ENCODE measurements at places on chromosomes 13 and 19.

- DNase-seq: no peak
These were observed 174.4 kb downstream of the SLC7A1 start for GRCh38 chr13:29421118-29421517.

GRCh38 chr13:73189362-73189761 lies 130.6 kb downstream of the KLF5 start:
- DNase-seq: no peak

DNA sequence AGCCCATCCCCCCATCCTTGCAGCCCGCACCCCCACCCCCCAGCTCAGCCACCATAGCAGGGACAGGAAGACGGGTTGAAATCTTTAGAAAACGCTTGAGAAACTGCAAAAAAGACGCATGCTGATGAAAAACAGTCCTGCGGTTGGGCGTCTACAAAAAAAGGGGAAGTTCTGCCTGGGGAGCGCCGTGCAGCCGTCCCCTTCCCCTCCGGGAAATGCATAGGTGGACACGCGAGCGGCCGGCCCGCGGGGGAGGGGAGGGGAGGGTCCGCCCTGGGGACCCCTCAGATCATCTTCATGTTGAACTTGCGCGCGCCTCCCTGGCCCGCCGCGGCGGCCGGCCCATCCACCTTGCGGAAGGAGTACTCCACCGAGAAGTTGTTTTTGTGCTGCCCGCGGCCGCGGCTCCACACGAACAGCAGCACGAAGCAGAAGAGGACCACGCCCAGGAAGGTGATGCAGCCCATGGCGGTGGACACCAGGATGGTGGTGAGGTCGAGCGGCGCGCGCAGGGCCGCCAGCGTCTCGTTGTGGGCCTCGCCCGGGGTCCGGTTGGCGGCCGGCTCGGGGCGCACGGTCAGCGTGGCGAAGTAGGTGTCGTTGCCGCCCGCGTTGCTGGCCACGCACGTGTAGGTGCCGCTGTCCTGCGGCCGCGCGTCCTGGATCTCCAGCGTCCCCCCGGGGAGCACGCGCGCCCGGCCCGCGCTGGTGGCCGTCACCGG lies 7.9 kb upstream of the PEAK3 start:
- DNase-seq: peak; percentile 91

DNA sequence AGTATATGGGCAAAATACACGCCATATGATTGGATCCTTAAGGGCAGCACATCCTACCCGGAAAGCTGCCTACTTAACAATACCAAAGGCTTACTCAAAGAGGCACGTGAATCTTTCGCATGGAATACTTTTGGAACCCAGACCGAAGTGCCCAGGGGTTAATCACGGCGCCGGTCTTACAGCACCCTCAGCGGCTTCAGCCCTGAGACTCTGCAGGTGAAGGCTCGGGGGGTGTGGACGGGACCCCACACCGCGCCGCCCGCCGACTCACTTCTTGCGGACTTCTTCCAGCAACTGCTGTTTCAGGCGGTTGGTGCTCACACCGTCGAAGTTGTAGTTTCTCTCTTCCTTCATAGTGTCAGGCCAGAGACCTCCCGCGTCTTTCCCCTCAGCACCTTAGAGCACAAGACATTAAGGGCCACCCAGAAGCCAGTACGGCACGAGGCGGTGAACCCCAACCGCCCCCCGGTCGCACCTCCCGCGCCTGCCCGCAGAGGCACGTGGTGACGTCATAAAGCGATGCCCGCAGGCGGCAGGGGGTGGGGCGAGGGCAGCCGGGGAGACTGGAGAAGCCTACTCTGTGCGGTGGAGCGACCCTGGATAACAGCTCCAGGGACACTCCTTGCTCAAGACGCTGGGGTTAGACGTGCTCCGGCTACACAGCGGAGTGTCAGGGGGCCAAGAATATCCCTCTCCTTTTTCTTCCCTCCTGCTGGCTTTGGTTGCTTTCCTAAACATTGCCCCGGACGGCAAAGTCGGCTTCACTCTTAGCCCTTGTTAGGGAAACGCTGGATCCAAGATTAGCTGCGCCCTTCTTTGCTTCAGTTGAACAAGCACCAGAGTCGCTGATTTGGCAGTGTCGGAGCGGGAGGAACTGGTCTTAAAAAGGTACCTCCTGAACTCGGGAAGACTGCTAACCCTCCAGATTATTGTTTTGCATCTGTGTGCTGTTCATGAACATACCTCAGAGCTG lies at the start of gene CCDC169:
Gene CCDC169 (minus strand): TSS at position 449 of the 973 bp plus-strand sequence. CDS start 95 bp downstream, at position 354.
- peak; percentile 20 for DNase-seq

- DNase-seq: no peak
These were observed 24.6 kb downstream of the DCT start for GRCh38 chr13:94454906-94455305.

DNA sequence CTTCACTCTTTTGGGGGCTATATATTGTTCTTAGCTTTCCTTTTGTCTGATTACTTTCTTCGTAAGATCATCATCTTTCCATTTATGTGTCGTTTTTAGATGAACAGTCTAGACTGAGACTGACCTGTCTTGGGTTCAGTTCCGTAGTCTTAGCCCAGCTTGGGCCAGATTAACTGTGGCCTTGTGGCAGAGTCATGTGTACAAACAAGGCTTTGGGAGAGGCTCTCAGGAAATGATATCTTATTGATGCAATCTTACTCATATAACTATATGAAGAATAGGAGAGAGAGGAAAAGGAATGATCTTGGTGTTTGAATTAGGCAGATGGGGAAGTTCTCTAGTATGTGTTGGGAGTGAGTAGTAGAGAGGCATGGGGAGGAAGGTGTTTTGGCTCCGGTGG lies 6.8 kb upstream of the ERCC5 start:
- no peak for DNase-seq

- peak; percentile 82 for DNase-seq
These were observed 22.8 kb upstream of the ZBTB7A start for GRCh38 chr19:4089400-4089908.

- DNase-seq: no peak
These were observed 3.3 kb downstream of the AMER2 start for GRCh38 chr13:25168790-25169189.

DNA sequence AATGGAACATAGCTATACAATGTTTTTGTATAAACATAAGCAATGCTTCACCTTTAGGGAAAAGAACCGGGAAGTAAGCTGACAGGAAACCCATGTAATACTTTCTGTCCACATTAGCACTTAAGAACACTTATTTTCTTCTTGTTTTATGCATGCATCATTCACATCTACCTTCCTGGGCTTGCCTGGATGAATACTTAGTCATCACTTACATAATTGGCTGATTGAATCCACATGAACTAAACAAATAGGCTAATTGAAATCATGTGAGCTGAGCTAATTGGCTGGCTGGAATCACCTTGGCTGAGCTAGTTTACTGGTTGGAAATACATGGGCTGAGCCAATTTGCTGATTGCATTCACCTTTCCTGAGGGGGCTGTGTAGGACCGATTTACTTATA lies 78.8 kb downstream of the ZNF726 start:
- DNase-seq: no peak

DNA sequence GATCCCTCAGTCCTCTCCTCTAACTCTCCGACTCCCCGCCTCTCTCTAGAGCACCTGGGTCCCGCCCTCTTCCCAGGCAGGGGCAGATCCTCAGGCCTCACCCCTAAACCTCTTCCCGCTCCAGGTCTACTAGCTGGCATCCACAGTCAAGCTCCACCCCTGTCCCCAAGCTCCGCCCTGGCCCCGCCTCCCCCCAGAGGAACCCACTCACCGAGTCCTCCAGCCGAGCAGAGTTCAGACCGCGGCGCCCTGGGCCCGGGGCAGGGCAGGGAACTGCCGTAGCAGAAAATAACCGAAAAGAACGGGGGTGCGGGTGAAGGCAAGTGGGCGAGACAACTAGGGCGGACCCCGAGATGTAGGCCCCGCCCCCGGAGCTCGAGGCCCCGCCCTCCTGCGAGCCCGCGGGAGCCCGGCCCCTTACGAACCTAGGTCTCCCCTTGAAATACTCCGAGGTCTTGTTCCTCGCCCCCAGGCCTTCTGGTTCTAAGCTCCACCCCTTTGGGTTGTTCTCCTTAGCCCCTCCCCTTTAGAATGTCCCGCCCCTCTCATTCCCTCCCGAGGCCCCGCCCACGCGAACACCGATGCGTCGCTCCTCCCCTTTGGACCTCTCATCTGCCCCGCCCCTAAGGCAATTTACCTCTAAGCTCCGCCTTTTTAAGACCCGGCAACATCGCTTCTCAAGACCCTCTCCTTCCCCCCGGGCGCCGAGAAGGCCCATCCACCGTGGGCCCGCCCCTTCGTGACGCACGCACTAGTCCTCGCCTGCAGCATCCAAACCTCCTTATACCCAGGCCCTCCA lies at the start of gene GGN:
Gene GGN (minus strand): TSS at position 485 of the 799 bp plus-strand sequence. CDS start 773 bp downstream, outside the sequence.
- peak; percentile 96 for DNase-seq

GRCh38 chr19:5738423-5738822 lies 18.0 kb downstream of the CATSPERD start:
- DNase-seq: no peak

GRCh38 chr19:45681391-45682015 lies 10.2 kb downstream of the SNRPD2 start:
- peak; percentile 90 for DNase-seq

- DNase-seq: no peak
These were observed 242.7 kb downstream of the DCLK1 start for GRCh38 chr13:35888457-35888883.

DNA sequence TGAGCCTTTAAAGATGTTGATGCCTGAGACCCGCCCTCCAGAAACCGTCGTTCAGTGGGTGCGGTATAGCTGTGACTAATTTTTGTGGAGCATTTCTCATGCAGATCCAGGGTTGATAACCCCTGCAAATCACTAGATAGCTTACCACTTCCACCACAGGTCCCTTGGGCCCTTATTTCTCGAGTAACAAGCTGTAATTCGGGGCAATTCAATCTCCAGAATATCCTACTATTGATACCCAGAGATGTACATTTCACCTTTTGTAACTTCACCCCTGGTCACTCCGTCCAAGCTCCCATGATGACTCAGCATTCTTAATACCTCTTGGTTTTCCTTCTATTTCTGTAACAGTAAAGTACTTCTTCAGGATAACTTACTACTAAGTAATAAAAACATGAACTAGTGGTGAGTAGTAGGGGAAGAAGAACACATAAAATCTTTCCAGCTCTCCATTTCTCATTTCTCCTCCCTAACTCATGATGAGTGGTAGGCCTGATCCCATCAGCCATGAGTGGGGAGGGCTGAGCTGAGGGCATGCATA lies 71.9 kb upstream of the UBL3 start:
- DNase-seq: no peak

DNA sequence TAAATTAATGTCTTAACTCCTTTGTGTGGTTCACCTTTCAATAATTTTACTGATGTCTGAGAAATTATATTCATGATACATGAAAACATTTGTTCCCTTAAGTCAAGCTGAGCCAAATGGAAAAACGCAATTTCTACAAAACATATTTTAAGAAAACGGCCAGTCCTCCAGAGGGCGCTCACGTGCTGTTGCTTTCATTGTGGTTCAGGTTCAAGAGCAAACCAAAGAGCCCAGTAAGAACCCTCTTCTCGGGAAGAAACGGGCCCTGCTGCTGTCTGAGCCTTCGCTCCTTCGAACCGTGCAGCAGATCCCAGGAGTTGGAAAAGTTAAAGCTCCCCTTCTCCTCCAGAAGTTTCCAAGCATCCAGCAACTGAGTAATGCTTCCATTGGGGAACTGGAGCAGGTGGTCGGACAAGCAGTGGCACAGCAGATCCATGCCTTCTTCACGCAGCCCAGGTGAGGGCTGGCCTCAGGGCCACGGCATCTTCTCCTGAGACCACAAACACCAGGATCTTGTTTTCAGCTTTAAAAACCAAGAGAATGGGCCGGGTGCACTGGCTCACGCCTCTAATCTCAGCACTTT lies 4.3 kb downstream of the FAAP24 start:
- peak; percentile 64 for DNase-seq

DNA sequence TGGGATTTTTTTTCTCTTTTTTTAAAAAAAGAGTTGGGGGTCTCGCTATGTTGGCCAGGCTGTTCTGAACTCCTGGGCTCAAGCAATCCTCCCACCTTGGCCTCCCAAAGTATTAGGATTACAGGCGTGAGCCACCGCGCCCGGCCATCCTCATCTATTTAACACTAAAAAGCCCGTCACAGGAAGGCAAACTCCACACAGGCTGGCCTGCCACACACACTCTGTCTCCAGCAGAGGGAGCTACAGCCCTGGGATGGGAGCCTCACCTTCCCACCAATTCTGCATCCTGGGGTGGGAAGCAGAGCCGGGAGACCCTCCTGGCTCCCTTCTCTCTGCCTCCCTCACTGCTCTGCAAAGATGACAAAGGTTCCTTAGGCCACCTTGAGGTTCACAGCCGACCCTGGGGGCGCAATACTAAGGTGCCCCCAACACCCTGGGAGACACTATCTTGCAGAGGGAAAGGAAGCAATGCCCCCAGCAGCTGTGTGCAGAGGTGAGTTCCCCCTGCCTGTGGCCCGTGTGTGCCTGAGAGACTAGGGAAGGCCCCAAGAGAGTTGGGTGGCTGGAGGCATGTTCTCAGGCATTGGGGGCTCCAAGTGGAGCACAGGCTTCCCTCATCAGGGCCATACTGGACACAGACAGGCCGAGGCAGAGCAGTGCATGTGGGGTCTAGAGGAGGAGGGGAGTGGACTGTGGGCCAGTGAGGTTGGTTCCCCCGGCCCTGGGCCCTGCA lies 27.4 kb upstream of the TIMM44 start:
- DNase-seq: peak; percentile 66

DNA sequence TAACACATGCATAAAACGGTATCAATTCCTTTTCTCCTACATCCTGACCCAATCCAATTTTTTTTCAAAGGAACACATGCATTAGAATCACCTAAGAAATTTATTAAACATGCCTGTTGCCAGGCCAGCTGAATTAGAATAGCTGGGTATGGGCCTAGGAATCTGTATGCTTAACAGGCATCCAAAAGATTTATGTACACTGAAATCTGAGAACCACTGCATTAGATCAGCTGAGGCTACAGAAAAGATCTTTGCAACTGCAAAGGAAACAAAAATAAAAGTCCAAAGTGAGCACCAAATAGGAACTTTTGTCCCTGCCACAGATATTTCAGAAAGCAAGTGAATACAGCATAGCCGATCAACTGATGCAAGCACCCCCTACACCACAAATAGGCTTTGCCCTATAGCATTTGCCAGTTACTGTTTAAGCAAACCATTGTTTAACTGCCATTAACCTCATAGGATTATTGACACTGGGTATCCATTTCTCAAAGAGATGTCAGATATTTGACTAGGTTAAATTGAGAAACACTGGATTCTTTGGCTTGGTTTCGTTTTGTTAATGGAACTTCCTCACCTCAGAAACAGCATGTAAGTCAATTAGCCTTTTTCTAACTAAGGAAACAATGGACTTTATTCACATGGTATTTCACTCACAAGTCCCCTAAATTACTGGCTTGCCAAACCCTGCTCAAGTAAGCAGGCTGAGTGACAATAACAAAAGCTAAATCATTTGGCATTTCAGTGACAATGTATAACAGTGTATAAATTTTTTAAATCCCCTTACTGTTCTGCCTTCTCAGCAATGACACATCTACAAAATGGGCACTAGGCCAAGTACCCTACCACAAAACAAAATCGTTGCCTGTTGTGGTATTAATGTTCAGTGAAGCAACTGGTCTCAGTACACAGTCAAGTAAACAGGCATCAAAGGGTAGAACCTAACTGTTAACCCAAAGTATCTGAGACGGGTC lies 67.8 kb downstream of the SUCLA2 start:
- DNase-seq: no peak

GRCh38 chr13:102530751-102531150 lies 66.0 kb upstream of the TPP2 start:
- no peak for DNase-seq

GRCh38 chr19:42442833-42443232 lies at the start of gene CXCL17:
CXCL17 (minus strand) TSS chr19:42442946; CDS start chr19:42442832, 114 bp downstream.
- no peak for DNase-seq

All from GM13977 (cell line).